ENCODE measurements at places on chromosomes 12 and 14.

GRCh38 chr12:12604740-12605139 is 6.9 kb upstream of the CREBL2 start:
- no peak for DNase-seq

GRCh38 chr14:55707365-55707804 is 127.4 kb downstream of the KTN1 start:
- DNase-seq = no peak

- no peak for DNase-seq
Measured at GRCh38 chr12:39448038-39448437, 5.1 kb upstream of the KIF21A start.

DNA sequence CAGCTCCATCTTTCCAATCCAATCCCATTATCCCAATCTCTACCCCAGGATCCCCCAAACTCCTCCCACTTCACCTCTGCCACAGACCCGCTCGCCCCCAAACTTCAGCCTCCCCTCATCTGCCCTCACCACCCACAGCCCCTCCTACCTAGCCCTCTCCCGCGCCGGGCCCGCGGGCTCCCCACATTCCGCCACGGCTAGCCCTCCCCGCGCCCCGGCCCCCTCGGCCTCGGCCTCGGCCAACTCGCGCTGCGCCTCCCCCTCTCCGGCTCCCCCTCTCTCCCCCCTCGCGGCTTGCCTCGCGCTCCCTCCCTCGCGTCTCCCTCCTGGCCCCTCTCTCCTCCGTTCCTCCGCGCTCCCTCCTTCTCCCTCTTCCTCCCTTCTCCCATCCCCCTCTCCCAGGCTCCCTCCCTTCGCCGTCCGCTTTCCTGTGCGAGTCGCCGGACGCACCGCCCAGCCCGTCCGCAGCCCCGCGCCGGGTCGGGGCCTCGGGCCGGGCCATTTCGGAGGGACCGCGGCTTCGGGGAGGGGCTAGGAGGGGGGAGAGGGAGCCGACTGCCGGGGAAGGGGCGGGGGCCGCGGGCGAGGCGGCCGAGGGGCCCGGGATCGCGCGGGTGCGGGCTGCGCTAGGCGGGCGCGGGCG is at the start of gene ATN1:
ATN1 (plus strand) TSS at position 581 of the 643 bp plus-strand sequence. CDS start 6,043 bp downstream, outside the sequence.
- peak; percentile 51 for DNase-seq

- no peak for DNase-seq
Measured at GRCh38 chr14:49982501-49982951, 89.6 kb downstream of the ARF6 start.

DNA sequence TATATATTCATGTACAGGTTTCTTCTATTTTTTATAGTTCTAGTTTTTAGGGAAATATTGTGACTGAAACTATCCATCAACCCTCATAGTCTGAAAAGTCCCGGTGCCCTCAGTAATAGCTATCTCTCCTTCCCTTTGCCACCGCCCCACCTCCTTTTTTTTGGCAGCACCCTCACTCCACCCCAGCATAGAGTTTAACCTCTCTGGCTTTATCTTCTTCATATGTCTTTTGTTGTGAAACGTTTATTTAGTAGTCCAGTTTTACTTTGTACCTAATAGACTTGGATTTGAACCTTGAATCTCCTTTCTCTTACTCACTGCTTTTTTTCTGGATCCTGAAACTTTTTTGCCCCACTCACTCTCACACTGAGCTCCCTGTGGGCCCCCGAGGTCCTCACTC is 109.5 kb downstream of the BBS10 start:
- no peak for DNase-seq

- DNase-seq = no peak
Measured at GRCh38 chr12:114926341-114926740, 242.4 kb upstream of the TBX3 start.

DNA sequence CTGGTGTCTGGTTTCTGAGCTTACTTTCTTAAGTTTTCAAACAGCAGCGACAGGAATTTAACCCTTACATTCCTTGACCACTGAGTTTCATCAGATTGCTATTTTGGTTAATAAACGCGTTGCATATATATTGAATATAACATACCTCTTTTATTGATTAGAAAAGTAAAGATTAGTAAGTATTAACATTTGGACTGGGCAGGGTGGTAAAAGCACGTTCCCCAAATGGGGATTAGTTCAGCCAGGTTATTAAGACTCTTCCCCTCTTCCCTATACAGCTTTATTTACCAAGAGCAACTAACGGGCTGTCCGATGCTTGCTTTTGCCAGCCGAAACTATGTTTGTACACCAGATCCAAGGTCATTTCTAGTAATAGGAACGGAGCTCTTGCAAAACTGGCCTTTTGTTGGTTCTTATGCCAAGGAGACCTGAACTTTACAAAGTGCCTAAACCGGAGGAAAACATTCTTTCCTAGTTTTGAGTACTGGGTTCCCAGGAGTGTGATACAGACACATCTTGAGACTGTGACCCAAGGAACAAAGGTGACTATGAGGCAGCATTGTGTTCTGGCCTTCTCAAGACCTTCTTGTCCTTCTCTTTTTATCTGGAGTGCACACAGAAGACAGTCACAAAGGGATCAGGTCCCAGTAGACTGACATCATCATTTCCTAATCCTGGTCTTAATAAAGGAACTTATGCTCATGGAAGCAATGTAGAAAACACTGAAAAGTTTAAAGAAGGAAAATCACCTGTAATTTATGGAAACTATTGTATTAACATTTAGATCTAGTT is 2.6 kb downstream of the GLRX5 start:
- no peak for DNase-seq

DNA sequence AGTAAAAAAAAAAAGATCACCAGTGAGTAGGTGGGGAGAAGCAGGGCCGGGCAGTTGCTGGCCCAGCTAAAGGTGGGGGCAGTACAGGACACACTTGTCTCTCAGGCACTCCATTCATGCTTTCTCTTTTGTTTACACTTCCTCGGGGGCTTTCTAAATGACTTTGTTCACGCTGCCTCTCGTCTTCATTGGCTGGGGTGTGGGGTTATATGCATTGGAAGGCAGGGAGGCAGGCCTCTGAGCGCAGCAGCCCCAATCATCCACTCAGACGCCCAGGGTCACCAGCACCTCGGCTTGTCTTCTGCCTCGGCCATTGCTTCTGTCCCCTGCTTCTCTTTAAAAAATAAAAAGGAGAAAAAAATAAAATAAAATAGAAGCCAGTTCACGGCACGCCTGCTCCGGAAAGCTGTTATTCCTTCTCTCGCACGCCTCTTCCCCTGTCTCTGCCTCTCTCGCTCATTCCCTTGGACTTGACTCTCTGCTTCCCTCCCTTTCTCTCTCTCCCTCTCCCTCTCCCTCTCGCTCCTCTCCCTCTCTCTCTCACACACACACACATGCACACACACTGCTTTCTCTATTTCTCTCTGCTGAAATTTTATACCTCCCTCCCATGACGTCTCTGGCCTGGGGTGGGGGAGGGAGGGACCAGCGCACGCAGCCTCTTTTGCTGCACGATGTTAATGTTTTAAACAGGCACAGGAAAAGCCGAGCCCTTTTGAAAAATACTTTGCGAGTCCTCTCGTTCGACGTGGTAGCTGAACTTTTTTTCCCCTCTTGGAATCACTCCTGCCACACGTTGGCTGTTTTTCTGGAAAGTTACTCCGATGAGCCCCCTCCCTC is at the start of gene TGFB3:
TGFB3 (minus strand) TSS at position 570 of the 840 bp plus-strand sequence. CDS start 1,102 bp downstream, outside the sequence.
- no peak for DNase-seq

DNA sequence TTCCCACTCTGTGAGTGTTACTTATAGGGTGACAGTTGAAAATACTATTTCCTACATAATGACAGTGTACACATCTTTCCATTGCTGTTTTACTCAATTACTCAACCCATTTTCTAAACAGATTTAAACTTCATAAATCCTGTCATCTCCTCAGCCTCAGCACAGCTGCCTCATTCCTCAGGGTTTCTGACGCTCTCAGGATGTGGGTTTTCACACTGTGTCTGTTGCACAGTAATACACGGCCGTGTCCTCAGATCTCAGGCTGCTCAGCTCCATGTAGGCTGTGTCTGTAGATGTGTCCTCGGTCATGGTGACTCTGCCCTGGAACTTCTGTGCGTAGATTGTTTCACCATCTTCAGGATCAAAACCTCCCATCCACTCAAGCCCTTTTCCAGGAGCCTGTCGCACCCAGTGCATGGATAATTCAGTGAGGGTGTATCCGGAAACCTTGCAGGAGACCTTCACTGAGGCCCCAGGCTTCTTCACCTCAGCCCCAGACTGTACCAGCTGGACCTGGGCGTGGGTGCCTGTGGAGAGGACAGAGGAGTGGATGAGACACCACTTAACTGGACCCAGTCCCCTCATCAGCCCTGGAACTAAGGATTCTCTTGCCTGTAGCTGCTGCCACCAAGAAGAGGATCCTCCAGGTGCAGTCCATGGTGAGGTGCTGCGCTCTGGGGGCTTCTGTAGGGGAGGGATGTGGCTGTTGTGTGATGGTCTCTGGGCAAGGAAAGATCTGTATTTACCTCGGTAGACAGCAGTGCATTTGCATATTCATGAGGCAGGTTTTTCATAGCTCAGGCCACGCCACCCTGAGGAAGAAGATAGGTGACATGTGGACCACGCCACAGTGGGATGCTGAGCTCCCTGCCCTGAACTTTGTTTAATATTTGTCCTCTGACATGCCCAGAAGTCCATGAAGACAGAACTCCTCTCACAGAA is 750.2 kb downstream of the TMEM121 start:
- no peak for DNase-seq

DNA sequence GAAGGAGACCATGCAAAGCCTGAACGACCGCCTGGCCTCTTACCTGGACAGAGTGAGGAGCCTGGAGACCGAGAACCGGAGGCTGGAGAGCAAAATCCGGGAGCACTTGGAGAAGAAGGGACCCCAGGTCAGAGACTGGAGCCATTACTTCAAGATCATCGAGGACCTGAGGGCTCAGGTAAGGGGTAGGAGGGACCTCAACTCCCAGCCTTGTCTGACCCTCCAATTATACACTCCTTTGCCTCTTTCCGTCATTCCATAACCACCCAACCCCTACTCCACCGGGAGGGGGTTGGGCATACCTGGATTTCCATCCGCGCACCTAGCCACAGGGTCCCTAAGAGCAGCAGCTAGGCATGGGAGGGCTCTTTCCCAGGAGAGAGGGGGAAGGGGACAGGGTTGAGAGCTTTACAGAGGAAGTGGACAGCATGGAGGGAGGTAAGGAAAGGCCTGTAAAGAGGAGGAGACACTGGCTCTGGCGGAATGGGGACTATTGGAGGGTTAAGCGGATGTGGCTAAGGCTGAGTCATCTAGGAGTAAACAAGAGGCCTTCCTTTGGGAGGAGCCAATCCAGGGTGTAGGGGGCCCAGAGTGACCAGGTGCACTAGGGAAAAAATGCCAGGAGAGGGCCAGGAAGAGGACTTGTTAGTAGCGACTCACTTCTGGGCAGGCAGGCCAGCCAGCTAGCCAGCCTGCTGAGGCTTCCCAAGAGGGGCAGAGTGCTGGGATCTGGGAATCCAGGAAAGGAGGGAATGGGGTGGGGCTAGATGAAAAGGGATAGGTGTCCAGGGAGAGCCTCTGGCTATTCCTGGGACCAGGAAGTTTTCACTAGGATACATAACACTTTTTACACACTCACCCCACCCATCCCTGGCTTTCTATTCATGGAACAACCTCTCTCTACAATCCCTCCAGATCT is 754 bp downstream of the KRT18 start:
- DNase-seq = no peak

- DNase-seq = no peak
Measured at GRCh38 chr14:43790681-43791080, 716.4 kb downstream of the FSCB start.

DNA sequence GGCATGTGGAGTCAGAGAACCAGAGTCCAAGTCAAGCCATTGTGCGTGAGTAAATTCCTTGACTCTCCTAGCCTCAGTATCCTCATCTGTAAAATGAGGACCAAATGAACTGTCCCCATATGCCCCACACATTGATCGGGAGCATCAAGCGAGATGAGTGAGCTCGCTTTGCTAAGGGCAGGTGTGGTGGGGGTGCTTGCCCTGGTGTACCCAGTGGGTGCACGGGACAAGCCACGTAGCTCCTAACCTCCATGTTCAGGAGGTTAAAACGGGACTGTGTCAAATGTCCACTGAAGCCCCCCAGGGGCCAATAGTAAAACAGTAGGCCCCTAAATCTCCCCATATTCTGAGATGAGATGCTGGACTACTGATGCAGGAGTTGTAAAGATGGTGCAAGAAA is 60.9 kb downstream of the SERPINA3 start:
- no peak for DNase-seq

DNA sequence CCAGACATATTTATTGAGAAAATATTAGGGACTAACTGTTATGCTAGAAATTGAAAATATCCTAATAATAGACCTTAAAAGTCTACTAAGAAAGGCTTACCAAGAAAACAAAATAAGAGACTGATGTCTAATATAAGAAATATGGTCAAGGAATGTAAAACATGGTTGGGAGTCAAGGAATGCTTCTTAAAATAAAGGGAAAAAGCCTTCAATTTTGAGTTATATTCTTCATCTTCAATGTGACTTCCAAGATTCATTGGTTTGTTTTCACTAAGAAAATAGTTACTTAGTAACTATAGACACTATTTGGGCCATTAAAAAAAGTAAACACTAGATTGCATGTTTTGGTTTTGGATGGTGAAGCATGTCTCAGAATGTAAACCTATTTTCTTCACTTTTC is 88.1 kb upstream of the ETV6 start:
- DNase-seq = no peak

- DNase-seq = no peak
Measured at GRCh38 chr14:68768316-68768715, 24.6 kb downstream of the ZFP36L1 start.

DNA sequence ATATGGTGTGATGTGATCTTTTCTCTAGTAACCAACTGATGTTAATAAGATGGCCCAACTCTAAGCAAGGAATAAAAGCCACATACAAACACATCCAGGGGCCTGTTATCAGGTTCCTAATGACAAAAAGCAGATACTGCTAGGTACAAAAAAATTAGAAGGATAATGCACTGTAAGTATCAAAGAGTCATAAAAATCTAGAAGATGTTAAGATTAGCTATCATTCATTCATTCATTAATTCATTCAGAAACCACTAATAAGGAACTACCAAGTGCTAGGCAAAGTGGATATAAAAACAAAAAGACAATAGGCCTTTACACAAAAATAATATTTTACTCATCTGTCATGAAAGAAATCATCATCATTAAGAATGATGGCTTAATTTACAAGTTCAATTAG is 21.6 kb downstream of the ATF7 start:
- DNase-seq = no peak

DNA sequence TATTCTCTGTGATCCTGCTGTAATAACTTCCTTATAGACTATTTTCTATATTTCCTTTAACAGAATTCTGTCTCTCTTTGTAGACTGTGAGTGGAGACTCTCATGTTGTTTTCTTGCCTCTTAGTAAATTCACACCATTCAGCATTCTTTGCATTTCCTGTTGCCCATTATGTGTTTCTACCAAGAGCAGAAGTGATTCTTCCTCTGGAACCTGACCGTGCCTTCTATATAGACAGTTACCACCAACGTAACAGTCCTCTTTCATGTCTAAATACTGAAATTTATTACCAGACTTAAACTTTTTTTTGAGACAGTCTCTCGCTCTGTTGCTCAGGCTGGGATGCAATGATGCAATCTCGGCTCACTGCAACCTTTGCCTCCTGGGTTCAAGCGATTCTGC is 31.1 kb downstream of the METAP2 start:
- no peak for DNase-seq

DNA sequence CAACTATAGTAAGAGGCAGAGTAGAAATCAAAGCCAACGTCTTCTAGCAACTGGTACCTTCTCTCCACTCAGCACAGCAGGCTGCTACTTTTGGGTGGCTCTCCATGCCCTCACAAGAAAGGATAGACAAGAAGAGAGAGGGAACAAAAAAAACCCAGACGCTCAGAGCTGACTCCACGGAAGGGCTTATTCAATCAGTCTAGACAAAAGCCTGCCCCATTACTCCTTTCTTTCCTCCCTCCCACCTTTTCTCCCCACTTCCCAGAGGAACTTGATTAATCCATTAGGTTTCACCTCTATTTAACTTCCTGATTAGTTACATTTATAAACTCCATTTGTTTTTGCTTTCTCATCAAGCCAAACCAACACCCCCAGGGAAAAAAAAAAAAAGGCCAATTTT is 71.1 kb upstream of the CCDC60 start:
- DNase-seq = no peak
